ENCODE measurements at places on chromosomes 1 and 21.
A peak's percentile ranks its signal among the peaks of the same experiment; 100 is the strongest.

- DNase-seq: no peak
Observed at GRCh38 chr1:223304931-223305330, 59.0 kb downstream of the SUSD4 start.

DNA sequence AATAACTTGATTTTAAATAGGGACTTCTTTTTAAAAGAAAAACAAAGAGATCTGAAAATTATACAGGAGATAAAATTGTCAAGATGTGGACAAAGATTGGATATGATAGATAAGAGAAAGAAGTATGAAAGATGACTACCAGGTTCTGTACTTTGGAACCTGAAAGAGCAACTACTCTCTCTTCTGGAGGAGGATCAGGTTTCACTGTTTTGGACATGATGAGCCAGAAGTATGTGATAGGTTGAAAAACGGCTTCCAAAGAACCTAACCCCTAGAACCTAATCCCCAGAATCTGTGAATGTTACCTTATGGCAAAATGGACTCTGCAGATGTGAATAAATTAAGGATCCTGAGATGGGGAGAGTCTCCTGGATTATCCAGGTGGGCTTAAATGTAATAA lies 26.2 kb downstream of the RSBN1 start:
- no peak for DNase-seq

- DNase-seq: no peak
Observed at GRCh38 chr1:232134365-232134764, 495.6 kb downstream of the SIPA1L2 start.

DNA sequence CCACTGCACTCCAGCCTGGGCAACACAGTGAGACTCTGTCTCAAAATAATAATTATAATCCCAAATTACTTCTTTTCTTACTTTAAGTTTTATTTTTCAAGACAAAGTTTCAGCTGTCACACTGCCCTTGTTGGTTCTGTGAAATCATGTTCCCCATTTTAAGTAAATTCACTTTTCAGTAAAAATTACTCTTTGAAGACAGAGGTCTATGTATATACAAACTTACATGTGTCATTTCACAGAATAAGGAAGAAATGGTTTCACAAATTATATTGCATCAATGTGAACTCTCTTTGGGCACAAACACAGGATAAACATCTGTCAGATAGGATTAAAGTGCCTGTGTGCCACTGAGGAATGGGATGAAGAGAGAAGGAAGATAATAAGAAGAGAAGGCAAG lies 33.1 kb upstream of the ETS2 start:
- DNase-seq: no peak

GRCh38 chr1:209268479-209268878 lies 315.0 kb upstream of the CAMK1G start:
- DNase-seq: no peak

- no peak for DNase-seq
Observed at GRCh38 chr1:211813590-211813989, 17.0 kb downstream of the LPGAT1 start.

- DNase-seq: no peak
Observed at GRCh38 chr1:231557898-231558707, 29.6 kb downstream of the TSNAX start.

DNA sequence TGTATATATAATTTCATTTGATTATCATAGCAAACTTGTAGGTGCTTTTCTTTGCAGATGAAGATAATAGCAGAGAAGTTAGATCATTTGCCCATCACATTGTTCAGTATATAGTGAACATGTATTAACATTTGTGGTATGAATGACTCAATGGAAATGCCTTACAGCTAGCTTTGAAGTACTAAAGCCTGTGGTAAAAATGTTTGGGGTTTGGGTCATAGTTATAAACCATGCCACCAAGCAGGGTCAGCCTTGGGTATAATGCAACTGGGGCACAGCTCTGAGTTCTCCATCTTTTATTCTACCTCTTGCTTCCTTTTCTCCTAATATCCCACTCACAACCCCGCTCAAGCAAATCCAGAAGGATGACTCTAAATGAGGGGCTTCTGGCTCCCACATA lies 141.6 kb downstream of the KCNT2 start:
- DNase-seq: no peak

- no peak for DNase-seq
Observed at GRCh38 chr1:184859381-184860105, 104.9 kb upstream of the EDEM3 start.

- DNase-seq: no peak
Observed at GRCh38 chr1:11126569-11126968, 26.9 kb upstream of the EXOSC10 start.

DNA sequence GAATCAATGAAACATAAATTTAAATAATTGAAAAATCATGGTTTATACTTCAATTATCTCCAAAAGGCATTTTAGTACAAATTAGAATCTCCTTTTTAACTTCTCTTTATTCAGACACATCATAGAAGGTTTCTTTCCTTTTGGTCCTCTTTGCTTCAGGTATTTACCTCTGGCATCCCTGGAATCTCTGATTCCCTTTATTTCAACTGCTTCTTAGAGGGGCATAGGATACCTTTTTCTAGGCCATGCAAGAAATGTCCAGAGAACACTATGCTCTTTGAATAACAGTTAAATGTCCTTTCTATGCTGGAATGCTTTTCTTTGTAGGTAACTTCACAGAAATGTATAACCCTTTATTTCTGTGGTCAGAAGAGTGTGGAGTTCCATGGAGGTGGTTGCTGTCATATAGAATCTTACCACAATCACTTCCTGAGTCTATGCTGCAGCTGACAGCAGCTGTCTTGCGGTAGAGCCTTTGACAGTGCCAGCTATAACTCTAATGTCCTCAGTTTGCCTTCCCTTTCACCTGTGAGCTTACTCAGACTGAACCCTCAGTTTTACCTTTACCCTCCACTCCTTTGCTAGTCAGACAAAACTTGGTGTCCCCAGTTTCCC lies 8.6 kb downstream of the LAMC2 start:
- no peak for DNase-seq

DNA sequence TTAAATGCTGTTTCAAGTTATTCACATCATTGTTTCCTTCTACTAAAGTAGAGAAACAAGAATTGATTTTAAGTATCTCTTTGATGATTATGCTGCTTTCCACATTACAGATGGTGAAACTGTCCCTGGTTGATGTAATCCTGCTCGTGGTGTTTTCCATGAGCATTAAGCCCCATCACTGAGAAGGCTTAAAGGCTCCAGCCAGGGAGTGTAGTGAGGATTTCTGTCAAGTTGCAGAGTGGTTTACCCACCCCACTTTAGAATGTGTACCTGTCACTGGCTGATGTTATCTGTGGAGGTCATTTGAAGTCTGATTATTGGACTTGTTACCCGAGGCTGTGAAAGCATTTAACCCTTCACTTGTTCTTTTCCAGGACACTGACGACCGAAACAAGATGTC lies 12.9 kb downstream of the CERS2 start:
- no peak for DNase-seq

DNA sequence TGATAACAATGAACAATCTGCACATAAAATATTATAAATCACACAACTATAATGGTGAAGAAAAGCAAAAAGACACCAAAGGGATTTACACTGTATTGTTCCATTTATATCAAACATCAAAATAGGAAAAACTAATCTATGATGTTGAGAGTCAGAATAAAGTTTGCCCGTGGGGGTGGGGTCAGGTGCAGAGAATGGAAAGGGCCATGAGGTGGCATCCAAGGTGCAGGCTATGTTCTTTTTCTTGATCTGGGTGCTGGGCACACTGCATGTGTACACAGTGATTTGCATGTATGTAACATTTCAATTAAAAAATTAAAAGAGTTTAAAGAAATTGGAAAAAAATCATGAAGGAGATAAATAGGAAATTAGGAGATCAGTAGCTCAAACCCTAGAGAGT lies 127.3 kb downstream of the DSCAM start:
- no peak for DNase-seq

DNA sequence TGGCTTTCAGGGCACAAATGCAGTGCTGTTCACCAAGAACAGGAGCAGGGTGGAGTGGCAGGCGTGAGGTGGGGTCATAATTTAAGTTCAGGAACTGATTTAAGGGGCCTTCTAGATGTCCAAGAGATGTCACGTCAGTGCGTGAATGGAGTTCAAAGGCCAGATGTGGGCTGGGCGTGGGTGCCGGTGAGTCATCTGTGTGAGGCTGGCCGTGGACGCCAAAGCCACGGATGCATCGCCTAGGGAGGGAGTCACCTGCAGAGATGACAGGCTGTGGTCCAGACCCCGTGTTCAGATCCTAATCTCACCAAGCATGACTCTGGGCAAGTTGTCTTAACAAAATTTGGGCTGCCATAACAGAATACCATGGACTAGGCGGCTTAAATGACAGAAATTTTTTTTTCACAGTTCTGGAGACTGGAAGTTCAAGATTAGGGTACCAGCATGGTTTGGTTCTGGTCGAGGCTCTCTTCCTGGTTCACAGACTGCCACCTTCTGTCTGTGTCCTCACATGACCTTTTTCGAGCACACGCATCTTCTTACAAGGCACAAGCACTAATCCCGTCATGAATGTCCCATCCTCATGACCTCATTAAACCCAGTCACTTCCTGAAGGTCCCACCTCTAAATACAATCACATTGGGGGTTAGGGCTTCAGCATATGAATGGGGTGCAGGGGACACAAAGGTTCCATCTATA lies 109.6 kb downstream of the PRDM2 start:
- DNase-seq: peak; percentile 32

GRCh38 chr1:36108314-36108713 lies 16.7 kb downstream of the COL8A2 start:
- no peak for DNase-seq

DNA sequence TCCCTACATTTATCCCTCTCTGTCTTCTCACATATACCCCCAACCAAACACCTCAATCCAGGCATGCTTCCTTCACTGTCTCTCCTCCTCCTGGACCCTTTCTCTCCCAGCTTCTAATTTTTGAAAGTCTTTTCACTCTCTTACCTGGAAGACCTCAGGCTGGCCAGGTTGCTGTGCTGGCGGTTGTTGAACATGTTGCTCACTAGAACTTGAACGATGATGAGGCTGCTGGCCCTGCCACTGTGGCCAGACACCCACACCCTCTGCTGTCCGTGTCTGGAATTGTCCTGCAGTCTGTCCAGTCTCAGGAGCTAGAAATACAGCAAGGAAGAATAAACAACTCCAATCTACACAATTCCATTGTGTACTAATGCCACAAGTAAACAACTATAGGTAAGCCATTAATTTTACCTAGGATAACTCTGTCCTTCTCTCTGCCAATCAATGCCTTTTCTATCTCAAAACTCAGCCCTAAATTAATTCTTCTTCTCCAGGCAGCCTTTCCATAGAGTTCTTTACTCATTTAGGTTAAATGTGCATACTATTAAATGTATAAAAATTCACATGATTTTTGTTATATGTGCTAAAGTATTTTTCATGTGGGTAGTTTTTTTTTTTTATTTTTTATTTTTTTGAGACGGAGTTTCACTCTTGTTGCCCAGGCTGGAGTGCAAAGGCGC lies 5.1 kb upstream of the CTSK start:
- DNase-seq: no peak

DNA sequence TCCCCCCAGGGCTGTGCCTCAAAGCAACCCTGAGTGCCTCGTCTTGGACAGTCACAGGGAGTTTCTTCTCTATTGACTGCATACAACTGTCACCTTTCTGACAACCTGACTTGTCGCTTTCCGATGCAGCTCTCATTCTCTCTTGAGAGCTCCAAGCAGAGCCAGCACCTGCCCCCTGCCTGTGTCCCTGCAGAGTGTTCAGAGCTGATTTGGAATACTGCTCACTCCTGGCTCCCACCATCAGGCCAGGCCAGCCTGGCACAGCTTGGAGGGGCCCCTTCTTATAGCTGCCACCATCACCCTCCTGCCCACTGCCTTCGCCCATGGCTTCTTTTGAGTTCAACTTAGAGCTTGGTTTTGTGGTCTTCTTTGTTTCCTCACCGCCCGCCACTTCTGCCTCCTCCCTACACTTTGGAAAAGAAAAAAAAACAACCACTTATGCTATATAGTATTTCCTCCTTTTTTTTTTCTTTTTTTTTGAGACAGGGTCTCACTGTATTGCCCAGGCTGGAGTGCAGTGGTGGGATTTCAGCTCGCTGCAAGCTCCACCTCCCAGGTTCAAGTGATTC lies 12.3 kb downstream of the NCF2 start:
- DNase-seq: no peak

GRCh38 chr1:229221106-229222019 lies 49.5 kb upstream of the RAB4A start:
- DNase-seq: no peak

- DNase-seq: no peak
Observed at GRCh38 chr1:222923506-222923905, 108.7 kb downstream of the DISP1 start.

DNA sequence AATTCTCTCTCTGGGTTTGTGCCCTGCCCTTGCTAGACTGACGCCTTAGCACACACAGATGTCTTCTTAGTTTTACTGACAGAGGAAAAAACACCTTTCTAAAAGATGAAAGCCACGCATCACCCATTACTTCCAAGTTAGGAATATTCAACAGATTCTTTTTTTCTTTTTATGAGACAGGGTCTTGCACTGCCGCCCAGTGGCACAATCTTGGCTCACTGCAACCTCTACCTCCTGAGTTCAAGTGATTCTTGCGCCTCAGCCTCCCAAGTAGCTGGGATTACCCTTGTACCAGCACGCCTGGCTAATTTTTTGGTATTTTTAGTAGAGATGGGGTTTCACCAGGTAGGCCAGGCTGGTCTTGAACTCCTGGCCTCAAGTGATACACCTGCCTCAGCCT lies 169.2 kb downstream of the APP start:
- DNase-seq: no peak

DNA sequence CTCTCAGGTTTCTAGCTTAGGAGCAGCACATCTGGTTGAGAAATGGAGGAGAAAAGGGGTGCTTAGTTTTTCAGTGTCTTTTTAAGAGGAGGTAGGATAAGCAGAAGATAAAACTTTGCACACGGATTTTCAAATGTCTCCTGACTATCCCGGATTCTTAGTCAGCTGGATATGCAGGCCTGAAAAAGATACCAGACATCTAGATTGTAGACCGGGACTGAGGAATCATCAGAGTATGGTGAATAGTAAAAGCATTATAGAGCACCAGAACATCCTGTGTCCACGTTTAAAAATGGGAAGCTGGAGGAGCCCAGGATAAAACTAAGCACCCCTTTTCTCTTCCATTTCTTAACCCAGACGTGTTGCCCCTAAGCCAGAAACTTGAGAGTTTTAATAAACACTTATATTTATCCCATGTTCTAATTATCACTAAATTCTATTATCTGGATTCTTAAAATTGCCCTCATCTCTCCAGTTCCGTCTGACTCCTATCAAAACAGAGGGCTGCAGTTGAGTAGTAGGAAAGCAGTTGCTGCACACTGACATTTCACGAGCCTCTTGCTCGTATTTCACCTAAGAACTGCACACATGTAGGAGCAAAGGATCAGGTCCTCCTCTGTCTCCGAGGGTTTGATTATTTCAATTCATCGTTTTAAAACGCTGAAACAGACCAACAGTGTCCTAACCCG lies 609 bp downstream of the PIGK start:
- DNase-seq: no peak

GRCh38 chr1:107972391-107973180 lies 7.6 kb upstream of the VAV3 start:
- no peak for DNase-seq

DNA sequence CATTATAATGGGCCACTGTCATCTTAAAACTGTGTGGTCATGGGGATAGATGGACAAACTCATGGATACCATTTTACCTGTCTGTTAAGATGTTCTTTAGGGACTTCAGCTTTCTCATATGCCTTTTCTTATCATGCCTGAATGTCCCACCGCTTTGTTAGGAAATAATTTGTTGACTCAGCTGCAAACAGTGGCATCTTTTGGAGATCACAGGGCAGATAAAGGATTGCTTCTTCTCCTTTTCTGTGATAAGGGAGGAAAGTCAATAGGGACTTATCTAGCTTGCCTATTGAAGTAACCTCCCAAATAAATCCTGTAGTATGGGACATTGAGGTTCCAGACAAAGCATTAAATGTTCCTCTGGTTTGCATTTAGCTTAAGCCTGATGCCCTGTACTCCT lies 79.8 kb upstream of the KIAA0040 start:
- DNase-seq: no peak
